ENCODE measurements at places on chromosomes 2 and 18.

DNA sequence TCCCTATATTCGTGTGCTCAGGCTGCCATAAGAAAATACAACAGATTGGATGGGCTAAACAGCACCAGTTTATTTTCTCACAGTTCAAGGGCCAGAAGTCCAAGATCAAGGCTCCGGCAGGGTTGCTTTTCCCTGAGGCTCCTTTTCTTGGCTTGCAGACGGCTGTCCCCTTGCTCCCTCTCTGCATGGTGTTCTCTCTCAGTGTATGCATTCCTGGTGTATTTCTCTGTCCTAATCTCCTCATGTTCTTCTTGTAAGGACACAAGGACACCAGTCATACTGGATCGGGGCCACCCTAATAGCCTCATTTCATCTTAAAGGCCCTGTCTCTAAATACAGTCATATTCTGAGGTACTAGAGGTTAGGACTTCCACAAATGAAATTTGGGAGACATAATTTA is 62.6 kb upstream of the SLC16A14 start:
- DNase-seq: no peak

- DNase-seq: no peak
Observed at GRCh38 chr2:139296672-139297209, 516.6 kb upstream of the NXPH2 start.

GRCh38 chr2:188787021-188787657 is 187.0 kb upstream of the COL3A1 start:
- no peak for DNase-seq

DNA sequence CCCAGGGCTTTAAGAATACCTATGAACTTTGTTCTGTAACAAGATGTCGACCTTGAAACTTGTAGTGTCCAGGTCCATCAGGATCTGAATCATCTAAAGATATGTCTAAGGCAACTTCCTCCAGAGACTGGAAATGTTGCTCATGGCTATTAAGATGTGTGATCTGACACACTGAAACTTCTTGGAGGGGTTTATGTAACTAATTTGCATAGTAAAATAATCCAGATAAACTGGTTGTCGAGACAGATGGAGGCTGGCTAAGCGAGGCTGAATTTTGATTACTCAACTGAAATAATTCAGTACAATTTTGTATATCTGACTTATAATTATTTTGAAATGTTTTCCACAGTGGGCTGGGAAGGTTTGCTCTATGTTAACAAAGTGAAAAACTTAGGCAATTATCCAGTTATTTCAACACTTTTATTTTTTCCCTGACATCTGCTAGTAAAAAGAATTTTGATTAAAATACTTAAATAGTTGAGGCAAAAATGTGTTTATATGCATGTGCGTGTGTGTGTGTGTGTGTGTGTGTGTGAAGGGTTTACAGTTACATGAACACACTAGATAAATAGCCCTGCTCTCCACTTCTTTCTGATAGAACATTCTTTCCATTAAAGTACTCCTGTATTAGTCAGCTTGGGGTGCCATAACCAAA is 11.4 kb upstream of the MAP3K20 start:
- no peak for DNase-seq

- no peak for DNase-seq
Observed at GRCh38 chr2:239862613-239863012, 162.5 kb downstream of the NDUFA10 start.

DNA sequence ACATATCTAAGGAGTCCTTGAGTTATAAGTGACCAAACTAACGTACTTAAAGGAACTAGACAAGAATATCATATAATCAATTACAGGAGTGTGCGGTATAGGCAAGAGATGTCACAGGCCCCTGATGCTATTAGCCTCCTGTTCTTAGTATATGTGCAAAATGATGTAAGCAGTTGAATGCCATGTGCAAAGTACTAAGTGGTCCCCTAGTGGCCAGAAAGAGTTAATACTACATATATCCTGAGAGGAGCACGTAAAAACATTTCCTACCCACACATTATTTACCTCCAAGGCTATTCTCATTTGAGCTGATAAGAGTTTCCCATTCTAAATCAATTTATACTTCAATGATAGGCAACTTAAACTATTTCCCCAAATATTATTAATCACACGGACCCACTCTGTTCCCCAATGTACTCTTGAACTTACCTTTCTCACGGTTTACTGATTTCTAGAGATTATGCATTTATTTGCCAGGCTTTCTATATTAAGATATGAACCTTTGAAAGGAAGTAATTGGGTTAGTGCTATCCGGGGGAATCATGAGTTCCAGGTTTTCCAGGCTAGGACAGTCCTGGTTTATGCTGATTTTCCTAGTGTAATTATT is 158.0 kb upstream of the KLHL14 start:
- no peak for DNase-seq

- no peak for DNase-seq
Observed at GRCh38 chr18:24342347-24342746, 55.3 kb downstream of the OSBPL1A start.

DNA sequence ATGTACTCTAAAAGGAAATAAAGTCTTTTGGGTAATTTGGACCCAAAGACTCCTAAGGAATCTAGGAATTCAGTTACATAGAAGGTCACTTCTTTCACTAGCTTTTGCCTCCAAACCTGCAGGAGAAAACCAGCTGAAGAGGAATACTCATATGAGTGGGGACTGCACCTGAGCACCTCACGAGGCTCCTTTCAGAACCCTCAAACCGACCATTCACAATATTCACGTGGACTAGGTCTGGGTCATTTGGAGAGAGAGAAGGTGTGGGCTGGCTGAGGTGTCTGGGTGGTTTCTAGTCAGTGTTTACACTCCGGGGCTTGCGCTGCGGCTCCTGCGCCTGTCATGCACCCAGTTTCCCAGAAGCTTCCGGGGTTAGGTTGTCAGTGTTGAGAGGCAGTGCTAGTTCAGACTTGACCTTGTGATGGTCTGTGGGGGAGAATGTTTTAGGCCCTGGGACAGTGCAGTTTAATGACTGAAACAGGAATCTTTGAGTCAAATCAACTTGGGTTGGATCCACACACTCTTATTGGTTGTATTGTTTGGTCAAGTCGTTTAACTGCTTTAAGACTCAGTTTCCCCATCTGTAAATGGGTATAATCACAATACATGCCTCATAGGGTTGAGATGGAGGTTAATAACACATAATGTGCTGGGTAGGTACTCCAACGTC is 78.4 kb downstream of the LIMS1 start:
- peak; percentile 39 for DNase-seq

DNA sequence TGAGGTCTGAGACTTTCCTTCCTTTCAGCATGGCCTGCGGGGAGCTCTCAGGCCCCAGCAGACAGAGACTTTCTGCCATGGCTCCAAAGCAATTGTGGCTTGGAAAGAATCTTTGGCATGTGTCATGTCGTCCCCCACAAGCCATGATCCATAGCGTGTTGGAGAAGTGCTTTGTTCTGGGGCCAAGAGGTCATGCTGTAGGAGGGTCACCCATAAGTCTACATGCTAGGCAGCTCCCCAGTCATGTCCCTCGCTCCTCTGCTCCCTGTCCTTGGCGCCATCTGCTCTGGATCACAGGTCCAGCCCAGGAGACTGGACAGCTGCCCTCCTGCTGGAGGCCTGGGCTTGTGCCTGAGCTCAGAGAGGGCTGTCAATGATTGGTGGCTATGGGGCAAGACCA is 78.8 kb upstream of the LCLAT1 start:
- DNase-seq: no peak

DNA sequence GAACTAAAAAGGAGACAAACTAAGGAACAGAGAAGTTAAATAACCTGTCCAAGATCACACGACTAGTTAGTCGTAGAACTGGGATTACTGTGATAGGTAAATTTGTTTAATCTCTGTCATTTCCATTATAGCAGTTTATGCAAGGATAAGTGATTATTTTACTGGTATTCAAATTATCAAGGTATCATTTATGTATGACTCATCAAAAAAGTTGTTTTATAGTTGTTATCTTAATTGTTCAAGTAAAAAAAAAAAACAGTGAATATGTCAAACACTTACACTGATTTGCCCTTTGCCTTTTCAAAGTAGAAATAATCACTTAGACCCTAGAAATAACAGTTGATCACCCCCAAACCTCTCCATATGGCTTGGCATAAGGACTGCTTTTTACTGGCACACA is 173.6 kb downstream of the RIT2 start:
- DNase-seq: no peak

DNA sequence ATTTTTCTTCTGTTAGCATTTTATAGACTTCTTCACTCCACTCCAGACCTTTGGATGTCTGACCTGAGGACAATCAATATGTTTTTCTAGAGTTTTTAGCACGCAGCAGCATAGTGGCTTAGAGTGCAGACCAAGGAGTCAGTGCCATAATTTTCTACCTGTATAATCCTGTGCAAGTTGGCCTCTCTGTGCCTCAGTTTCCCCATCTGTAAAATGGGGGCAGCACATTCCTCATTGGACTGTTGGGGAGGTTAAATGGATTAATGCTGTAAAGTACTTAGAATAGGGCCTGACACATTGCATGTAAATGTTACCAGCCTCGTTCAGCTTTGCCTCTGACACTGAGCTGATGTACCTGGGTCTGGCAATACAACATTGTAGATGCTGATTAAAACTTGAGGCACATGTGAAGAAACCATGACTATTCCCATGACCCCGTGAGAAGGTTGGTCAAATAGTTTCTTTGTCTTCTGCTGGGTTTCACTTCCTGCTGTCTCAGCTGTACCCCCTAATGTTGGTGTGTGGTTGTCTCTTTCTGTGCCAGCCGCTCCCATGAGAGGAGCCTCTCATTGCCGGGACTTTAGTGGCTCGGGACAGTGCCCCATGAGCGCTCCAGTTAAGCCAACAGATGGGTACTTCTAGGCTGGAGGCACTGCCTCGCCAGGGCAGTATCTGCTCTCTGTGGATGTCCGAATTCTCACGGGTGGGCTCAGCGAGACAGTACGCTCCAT is 125.3 kb downstream of the SH3RF3 start:
- DNase-seq: no peak

All from T-helper 9 cell (primary cell).